Melanocyte of skin (primary cell): ENCODE measurements at places on chromosomes 6 and 20. TPM values are rescaled to one million over a fixed set of nuclear protein-coding genes. Genes with fewer than 3 reads are reported as not detected.

Gene ABHD16B
- total RNA-seq = not detected in 2 replicates

Gene OVOL2
- total RNA-seq = not detected in 2 replicates

Gene PROKR2
- total RNA-seq = not detected in 2 replicates

Gene CALHM4
- not detected in 2 replicates for total RNA-seq

Gene MED23
- total RNA-seq = 28.3 and 37.9 TPM in 2 replicates

Gene LIN28B
- total RNA-seq = under 0.01 TPM in 1 of 2 replicates, not detected in the other

Gene MYLK2
- total RNA-seq = under 0.01 and 0.15 TPM in 2 replicates

Gene WFDC12
- not detected in 2 replicates for total RNA-seq

Gene WFDC10B
- total RNA-seq = not detected in 2 replicates

Gene MYT1
- total RNA-seq = not detected in 2 replicates

Gene KCNQ2
- not detected in 2 replicates for total RNA-seq

Gene TEAD3
- 2.3 and 5.0 TPM in 2 replicates for total RNA-seq

Gene SLC25A27
- total RNA-seq = 11.7 and 14.9 TPM in 2 replicates

Gene CPNE5
- total RNA-seq = under 0.01 and 0.31 TPM in 2 replicates

Gene ARFGEF2
- total RNA-seq = 44.4 and 57.8 TPM in 2 replicates

Gene AIG1
- 15.7 and 20.1 TPM in 2 replicates for total RNA-seq

Gene MUC21
- not detected in 2 replicates for total RNA-seq

Gene CASS4
- total RNA-seq = under 0.01 and 0.15 TPM in 2 replicates

Gene OR12D3
- not detected in 2 replicates for total RNA-seq

Gene CRISP3
- total RNA-seq = not detected in 2 replicates

Gene CST5
- total RNA-seq = not detected in 2 replicates

Gene CPXM1
- total RNA-seq = not detected in 2 replicates

Gene CTNNBL1
- 35.0 and 46.0 TPM in 2 replicates for total RNA-seq

Gene TRIM10
- not detected in 2 replicates for total RNA-seq

Gene NEURL2
- 2.0 and 3.3 TPM in 2 replicates for total RNA-seq

Gene CRIP3
- not detected in 2 replicates for total RNA-seq

Gene PGC
- not detected in 2 replicates for total RNA-seq

Gene FAXC
- 12.8 and 20.6 TPM in 2 replicates for total RNA-seq

Gene BCL2L1
- total RNA-seq = 81.2 and 115 TPM in 2 replicates

Gene SLC32A1
- total RNA-seq = not detected in 2 replicates

Gene EPPIN
- total RNA-seq = not detected in 2 replicates
